ENCODE measurements at places on chromosomes 2 and 18.

DNA sequence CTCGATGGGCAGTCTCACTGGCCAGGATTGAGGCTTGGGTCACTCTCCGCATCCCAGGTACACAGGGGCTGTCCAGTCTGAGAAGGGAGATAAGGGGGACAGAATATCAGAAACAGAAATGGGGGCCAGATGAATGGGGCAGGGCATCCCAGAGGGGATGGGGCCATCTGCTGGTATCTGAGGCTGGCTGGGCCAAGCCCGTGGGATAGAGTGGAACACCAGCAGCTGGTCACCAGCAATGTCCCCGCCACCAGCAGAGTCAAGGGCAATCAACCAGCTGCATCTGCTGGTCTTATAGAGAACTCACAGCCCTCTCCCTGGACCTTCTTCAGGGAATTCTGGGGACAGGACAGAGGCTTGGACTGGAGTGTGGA, 128.8 kb upstream of the HAAO start:
- DNase-seq, result no peak

- no peak for DNase-seq
Measured at GRCh38 chr2:42030200-42030759, 17.5 kb upstream of the PKDCC start.

- DNase-seq, result no peak
Measured at GRCh38 chr2:227052879-227053278, 111.1 kb downstream of the COL4A4 start.

DNA sequence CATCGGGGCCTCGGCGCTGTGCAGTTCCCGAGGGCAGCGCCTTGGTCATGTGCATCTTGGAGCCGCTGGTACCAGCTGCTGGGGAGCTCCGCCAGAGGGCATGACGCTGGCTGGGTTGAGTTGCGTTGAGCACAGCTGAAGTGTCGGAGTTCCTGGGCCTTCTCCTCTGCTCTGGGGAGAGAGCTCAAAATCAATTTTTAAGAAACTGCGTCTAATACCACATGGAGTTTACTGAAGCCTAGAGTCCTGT, 48.7 kb downstream of the GREB1 start:
- no peak for DNase-seq

- DNase-seq, result no peak
Measured at GRCh38 chr2:187655001-187655400, 100.8 kb upstream of the TFPI start.

DNA sequence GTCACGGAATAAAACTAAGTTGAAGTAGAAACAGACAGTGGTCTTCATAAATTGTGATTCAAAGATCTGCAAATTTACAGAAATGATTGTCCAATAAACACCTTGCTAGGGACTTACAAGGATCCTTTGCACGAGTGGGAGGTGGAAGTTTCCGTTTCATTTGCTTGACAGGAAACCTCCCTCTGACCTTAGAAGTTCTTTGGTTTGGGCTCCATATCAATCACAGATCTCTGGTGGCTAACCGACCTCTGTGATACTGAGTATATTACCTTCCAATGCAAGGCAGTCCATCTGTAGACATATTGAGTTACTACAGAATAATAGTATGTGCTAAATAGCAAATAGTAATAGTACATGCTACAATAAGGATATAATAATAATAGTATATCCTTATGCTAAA, 33.7 kb upstream of the RNF152 start:
- DNase-seq, result no peak

GRCh38 chr2:10260130-10260529, 42.6 kb upstream of the HPCAL1 start:
- DNase-seq, result no peak

DNA sequence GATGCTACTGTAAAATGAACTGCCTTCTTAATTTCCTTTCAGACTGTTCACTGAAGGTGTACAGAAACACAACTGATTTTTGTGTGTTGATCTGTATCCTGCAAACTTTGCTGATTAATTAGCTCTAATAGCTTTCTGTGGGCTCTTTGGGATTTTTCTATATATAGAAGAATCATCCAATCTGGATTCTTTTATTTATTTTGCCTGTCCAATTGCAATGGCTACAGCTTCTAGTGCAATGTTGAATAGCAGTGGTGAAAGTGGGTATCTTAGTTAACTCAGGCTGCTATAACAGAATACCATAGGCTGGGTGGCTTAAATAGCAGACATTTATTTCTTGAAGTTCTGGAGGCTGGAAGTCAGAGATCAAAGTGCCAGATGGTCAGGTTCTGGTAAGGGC, 74.4 kb downstream of the ID2 start:
- no peak for DNase-seq

DNA sequence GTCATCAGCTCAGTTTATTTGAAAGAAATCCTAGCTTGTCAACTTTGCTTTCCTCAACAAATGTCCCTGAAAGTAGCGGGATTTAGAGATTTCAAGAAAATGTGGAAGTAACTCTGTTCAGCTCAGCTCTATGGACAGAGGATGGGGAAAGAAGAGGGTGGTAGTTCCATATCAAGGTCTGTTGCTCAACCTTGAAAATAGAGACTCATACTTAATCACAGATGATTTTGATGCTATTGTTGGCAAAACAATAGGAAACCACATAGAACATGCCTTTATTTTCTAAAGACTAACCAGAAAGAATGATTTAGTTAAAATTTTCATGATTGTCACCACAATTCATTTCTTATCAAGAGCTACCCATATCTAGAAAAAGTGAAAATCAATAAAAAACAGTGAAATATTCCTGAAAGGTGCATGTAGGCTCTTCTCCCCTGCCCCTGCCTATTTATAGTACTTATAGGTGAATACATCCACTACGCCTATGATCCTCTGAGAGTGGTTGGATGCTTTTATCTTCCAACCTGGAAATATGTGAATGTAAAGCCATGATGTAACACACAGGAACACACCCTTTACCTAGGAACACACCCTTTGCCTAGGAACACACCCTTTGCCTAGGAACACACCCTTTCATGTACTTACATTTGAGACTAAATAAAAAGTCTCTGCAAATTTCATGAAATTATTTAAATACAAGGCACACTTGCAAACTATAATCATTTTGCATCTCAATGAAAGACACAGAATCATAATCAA, 65.8 kb downstream of the ETAA1 start:
- DNase-seq, result no peak

All from T-helper 9 cell (primary cell).